ENCODE measurements at places on chromosomes 16 and 17.
A peak's percentile ranks its signal among the peaks of the same experiment; 100 is the strongest.

- DNase-seq, result peak; percentile 78
These were observed 7.0 kb upstream of the ZKSCAN2 start for GRCh38 chr16:25264597-25264996.

GRCh38 chr16:12098429-12099310, 122.1 kb downstream of the SNX29 start:
- DNase-seq, result no peak

GRCh38 chr17:43832976-43833829, at the start of gene MPP3:
Gene MPP3, minus strand, starts transcription at chr17:43833146. Its CDS starts 1,240 bp downstream, at chr17:43831906.
- peak; percentile 78 for DNase-seq

DNA sequence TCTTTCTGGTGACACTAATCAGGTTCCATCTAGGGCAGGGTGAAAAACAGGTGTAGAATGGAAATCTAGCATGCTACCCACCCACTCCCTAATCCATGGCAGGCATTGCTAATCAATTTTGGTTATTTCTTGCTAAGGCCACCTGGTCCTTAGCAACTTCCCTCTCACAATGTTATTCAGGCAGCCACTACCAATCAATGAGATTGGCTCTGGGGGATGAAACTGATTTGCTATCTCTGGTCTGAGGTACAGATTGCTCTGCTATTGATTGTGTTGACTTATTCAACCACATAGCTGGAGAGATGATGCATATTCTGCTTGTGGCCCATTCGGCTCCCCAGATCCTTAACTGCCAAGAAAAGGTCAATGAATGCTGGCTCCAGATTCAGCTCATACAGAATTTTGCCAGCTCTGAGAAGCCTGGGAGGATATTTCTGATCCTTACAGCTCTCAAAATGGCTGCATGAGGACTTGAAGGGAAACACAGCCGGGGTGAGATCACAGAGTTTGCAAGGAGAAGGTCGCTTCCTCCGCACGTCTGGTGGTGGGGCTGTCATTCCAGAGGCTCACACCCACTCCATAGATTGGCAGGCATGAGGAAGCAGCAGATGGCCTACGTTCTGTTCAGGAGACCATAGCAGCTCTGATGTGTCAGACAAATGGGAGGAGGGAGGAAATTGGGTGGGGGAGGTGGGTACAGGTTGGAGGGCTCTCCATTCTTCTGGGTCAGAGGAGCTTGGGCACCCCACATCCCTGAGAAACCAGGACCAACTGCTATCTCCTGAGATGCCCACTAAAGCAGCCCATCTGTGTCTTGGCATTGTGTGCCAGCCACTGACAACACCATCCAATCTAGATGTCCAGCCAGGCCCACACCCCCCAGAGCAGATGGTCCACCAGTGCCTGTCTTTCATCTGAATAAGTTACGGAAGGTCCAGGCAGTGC, 22.3 kb downstream of the SEZ6 start:
- DNase-seq, result no peak

GRCh38 chr16:46774743-46775177, 26.6 kb upstream of the MYLK3 start:
- no peak for DNase-seq

DNA sequence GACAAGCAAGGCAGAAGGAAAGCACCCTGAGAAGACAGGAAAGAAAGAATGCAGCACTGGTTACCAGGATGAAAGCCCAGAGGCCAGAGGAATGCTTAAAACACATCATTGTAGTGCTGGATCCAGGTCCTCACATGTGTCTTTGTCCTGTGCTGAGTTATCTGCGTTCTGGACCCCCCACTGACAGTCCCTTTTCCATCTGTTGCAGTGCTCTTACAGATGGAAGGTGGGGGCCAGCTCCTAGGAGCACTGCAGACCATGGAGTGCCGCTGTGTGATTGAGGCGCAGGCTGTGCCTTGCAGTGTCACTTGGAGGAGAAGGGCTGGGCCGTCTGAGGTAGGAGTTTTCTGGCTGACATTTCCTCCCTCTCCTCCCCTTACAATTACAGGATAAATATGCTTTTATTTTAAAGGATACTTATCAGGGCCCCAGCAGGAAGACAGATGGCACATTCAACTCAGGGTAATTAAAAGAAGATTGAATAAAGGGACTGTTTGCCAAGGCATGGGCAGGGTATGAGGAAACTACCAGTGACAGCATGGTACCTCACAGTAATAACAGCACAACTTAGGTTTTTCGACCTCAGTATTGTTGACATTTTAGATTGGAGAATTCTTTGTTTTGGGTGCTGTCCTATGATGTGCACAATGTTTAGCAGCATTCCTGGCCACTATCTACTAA, 3.0 kb downstream of the EME1 start:
- DNase-seq, result no peak

DNA sequence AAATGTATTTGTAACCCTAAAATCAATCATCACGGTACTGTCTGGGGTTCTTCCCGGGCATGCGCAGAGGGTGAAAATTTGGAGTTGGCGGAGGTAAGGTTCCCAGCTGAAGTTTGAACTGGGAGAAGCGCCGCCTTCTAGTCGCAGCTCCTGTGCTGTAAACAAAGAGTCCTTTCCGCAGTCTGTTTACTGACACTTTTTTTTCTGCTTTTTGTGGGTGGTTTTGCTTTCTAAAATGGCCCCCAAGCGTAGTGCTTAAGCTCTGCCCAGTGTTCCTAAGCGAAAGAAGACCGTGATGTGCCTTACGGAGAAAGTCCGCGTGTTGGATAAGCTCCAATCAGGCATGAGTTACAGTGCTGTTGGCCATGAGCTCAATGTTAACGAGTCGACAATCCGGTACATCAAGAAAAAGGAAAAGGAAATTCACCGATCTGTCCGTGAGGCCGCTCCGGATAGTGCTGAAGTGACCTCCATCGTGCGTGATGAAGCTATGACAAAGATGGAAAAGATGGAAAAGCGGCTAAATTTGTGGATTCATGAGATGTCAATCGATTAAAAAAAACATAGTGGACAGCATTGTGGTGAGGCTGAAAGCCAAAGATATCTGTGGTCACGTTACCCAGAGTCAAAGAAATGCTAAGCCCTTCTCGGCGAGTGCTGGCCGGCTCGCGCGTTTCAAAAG, 570 bp upstream of the CFDP1 start:
- peak; percentile 89 for DNase-seq

GRCh38 chr16:79970087-79970486, 369.6 kb upstream of the MAF start:
- DNase-seq, result no peak

Data from hematopoietic multipotent progenitor cell treated with erythropoietin and hydrocortisone succinate and interleukin-3 and kit ligand, for 6 days (in vitro differentiated cells).